Nucleus accumbens (tissue), 56 donors: ENCODE measurements at places on chromosomes 5 and 9.
A peak's percentile ranks its signal among the peaks of the same experiment; 100 is the strongest.

GRCh38 chr9:9754186-9754585, 858.6 kb downstream of the PTPRD start:
- DNase-seq = no peak

- DNase-seq = no peak
Measured at GRCh38 chr9:2271426-2271825, 256.3 kb downstream of the SMARCA2 start.

- DNase-seq = peak; percentile 26
Measured at GRCh38 chr9:71115448-71115975, 5.9 kb downstream of the TRPM3 start.

- no peak for DNase-seq
Measured at GRCh38 chr5:159917994-159918393, 1.7 kb downstream of the ADRA1B start.

DNA sequence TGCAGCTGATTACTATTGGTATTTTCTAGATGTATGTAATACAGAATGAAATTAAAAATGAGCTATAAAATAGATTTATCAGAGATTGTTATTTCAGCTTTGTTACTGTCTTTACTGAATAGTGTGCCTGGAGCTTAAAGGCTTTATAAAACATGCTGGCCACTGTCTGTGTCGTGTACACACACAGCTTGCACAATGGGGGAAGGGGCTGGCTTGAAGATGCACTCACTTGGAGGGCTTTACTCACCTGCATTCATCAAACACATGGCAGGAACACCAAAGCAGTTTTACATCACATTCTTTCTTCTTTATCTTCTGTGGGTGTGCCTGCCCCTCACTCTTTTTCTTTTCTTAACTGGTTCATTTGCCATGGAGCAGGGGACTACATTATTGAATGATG, 60.9 kb downstream of the TLE4 start:
- no peak for DNase-seq
